ENCODE measurements at places on chromosomes 5 and 9. TPM values are rescaled to one million over a fixed set of nuclear protein-coding genes. Genes with fewer than 3 reads are reported as not detected.

- DNase-seq: no peak
Measured at GRCh38 chr9:100063185-100063584, 35.6 kb downstream of the ERP44 start.

- no peak for DNase-seq
Measured at GRCh38 chr9:89687188-89687587, 82.4 kb downstream of the GADD45G start.

DNA sequence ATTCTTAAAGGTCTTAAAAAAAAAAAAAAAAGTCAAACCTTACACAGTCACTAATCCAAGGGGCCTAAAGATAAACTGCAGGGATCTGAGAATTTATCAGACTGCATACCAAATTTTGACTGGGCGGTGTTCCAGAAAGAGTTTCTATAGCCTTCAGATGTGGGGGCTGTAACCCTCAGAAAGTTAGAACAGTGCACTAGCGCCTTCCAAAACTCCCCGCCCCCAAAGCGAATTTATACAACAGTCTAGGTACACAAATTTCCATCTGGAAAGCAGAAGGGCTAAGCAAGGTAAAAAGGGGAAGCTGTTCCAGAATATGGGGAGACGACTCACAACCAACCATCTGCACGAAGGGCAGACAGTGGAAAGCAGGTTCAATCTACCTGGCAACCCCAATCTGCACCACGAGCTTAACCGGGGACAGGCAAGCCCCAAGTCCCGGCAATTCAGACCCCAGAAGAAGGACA lies 813 bp downstream of the ERMP1 start:
- DNase-seq: no peak

- no peak for DNase-seq
Measured at GRCh38 chr5:169494383-169494935, 89.1 kb upstream of the SPDL1 start.

DNA sequence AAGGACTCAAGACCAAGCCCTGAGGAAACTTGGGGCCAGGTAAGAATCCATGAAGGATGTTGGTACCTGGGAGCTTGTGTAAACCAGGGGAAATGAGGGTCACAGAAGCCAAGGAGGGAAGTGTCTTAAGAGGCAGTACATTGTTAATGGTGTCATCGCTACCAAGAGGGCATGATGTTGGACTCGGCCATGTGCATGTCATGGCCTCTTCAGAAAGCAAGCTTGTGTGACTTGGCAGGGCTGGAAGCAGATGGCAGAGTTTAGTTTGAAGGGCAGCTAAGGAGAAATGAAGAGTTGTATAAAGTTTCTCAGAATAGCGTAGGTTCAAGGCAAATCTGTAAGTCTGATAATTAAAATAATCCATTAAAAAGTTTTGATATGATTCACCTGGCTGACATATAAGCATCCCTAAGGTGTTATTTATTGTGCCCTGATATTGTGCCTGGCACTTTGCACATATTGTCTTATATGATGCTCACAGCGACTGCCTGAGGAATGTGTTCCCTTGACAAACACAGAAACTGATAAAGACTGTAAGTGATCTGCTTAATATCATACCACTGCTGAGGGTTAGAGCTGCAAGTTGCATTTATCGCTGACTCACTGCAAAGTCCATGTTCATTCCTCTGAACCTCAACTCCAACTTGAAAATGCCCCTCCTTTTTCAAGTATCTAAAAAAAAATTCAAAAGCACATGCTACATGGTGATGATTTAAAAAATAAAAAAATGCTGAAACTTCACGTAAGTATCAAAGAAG lies 81.3 kb upstream of the PTPN3 start:
- no peak for DNase-seq

DNA sequence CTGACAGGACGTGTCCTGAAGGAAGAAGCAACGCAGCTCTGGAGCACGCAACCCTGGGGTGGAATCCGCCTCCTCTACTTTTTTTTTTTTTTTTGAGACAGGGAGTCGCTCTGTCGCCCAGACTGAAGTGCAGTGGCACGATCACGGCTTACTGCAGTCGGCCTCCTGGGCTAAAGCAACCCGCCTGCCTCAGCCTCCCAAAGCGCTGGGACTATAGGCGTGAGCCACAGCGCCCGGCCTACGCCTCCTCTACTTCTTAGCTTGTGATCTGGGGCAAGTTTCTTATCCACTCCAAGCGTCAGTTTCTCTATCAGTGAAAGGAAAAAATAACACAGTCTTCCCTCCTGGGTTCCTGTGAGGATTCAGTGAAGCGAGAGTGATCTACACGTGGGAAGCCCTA lies 96.1 kb upstream of the RAPGEF1 start:
- DNase-seq: no peak

DNA sequence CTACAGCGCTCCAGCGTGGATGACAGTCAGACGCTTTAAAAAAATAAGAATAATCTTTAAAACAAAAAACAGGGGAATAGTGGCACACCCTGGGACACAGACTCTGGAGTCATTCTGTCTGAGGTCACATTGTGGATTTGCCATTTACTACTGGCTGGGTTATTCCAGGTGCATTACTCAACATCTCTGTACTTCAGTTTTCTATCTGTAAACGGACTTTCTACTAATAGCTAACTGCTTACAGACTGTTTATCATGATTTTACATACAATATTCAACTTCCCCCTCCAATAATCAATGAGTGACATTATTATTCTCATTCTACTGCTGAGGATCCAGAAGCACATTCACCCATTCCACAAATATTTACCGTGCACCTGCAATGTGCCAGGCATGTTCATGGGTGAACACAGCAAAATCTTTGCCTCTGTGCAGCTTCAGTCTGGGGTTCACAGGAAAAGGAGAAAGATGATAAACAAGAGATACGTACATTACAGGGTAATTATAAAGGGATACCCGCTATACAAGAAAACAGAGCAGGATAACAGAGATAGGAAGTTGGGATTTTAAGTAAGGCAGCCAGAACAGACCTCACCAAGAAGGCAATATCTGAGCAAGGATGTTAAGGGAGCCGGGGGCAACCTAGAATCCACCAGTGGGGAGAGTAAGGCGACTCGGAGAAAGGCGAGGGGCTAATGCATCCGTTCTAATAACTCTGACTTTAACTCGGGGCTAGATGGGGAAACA lies 984 bp upstream of the RAD23B start:
- no peak for DNase-seq

DNA sequence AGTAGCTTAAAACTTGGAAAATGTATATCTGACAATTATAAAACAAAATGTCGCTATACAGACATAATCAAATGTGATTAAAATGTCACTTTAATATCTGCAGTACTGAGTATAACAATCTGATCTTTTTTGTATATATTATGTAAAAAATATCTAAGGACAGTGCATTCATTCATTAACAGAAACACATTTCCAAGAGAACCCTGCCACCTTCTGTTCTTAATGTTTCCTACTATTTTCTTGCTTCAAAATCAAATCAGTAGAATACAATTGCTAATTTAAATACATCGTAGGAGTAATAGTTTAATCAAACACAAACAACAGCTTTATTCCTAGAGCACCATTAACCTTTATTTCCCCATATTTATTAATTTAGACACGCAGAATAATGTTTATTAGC lies 142.6 kb upstream of the ST8SIA4 start:
- DNase-seq: no peak

DNA sequence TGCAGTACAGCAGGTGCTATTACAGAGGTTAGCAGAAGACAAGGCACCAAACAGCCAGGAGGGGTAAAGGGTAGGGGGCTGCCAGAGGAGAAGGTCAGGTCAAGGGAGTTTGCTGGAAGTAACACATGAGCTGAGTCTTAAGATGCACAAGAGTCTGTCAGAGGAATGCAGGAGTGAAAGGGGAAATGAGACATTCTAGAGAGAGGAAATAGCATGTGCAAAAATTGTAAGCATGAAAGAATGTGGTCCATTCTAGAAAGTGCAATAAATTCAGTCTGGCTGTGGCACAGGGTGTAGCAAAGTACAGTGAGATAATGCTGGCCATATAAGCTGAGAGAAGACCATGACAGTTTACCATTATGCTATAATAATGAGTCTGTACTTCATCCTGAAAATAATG lies 6.6 kb downstream of the GOLGA1 start:
- DNase-seq: no peak

- no peak for DNase-seq
Measured at GRCh38 chr9:130987738-130988399, 21.1 kb upstream of the LAMC3 start.

- DNase-seq: no peak
Measured at GRCh38 chr9:112905084-112905483, 14.4 kb upstream of the SLC46A2 start.

- no peak for DNase-seq
Measured at GRCh38 chr9:98707166-98708102, 1.3 kb downstream of the GABBR2 start.

DNA sequence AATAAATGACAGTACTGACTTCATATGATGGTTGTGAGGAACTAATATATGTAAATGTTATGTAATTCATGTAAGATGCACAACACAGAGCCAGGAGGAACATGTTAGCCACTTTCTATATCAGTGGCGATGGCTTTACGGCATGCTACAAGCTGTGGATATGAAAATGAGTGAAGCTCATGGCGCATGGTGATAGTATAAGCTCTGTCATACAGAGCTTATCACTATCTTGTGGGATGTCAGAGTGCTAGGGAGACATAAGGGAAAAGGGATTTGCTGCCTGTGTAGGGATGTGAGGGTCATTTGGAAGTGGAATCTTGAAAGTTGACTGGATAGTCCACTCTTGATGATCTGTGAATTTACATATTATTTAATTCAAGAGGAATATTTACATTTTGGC lies 13.6 kb downstream of the CPEB4 start:
- DNase-seq: no peak

GRCh38 chr5:34045023-34045422 lies 2.0 kb upstream of the C1QTNF3 start:
- DNase-seq: no peak

DNA sequence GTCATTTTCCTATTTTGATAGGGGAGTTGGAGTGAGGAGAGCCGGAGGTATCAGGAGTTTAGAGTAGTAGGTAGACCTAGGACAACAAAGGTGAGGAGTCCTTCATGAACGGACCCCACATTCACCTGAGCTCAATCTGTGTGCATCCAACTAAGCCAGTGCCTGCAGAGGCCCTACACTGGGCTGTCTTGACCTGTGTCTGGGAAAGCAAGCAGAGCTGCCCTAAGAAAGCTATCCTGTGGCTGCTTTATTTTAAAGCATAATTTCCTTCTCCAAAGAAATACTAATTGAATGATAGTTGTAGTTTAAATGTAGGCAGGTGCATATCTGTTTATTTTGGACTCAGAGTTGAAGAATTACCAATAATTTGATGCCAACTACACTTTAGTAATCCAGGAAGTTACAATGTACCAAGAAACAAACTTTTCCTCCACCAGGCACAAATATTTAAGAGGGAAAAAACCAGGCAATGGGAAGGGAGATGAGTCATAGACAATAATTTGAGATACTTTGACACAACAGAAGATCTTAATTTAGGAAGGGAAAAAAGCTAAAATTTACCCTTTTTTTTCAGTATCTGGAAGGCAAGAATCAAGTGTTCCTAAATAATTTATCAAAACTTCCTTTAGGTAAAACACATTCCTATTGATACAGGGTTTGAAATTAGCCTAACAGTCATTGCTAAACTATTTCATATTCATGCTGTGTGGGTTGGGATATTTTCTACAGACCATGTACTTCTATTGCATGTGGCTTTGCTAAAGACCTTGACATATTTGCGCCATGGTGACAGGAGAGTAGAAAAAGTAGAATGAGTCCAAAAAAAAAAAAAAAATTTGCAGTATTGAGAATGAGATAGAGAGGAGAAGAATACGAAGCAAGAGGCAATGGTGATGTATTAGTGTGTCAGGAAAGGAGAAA lies 376.6 kb upstream of the TUSC1 start:
- DNase-seq: no peak

- no peak for DNase-seq
Measured at GRCh38 chr5:157608972-157609565, 33.5 kb upstream of the ADAM19 start.

- no peak for DNase-seq
Measured at GRCh38 chr5:131139321-131139720, 25.7 kb downstream of the HINT1 start.

GRCh38 chr9:136728080-136728547 lies 14.6 kb downstream of the LCN10 start:
- no peak for DNase-seq

DNA sequence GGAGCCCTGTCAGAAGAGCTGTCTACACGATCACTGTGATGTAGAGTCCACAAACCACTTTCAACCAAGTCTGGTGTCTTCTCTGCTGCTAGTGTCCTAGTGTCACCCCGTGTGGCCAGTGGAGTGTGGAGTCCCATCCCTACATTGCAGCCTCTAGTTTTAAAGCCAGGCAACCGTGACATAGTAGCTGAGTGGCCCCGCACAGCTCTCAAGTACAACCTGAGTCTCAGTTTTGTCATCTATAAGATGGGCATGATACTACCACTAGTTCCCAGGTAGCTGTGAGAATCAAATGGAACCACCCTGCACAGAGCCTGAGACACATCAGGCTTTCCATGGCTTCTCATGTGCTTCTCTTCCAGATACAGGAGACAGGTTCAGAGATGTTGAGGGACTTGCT lies 43.2 kb upstream of the AKNA start:
- no peak for DNase-seq

DNA sequence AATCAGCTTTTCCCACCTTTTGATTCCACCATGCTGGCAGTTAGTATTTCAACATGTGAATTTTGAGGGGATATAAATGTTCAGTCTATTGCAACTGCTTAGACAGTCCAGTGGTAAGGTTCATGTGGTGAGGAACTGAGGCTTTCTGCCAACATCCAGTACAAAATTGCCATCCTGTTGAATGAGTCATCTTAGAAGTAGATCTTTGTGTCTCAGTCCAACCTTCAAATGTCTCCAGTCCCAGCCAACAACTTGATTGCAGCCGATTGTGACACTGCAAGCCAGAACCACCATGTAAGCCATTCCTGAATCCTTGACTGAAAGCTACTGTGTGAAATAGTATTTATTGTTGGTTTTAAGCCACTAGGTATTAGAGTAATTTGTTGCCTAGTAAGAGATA lies 331.5 kb upstream of the GRIN3A start:
- no peak for DNase-seq

- no peak for DNase-seq
Measured at GRCh38 chr5:149488645-149489306, 62.5 kb downstream of the CSNK1A1 start.

GRCh38 chr5:133657036-133657435 lies 44.7 kb upstream of the FSTL4 start:
- DNase-seq: no peak

- DNase-seq: no peak
Measured at GRCh38 chr9:135544981-135545635, 818 bp upstream of the OBP2A start.

DNA sequence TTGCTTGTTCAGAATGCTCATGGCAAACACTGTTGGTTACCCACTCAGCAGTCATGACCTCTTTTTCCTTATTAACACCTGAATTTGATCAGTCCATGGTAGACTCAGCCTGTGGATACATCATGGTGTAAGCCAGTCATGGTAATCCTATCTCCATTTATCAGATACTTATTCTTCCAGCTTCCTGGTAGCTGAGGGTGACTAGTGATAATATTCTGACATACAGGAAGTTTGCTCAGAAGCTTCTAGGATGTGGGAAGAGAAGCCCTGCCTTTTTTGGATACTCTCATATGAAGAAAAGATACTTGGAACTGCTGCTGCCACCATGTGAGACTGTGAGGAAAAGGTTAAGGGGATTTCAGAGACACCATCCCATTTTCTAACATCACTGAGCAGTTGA lies 7.3 kb downstream of the GDA start:
- no peak for DNase-seq

GRCh38 chr9:89606049-89606623 lies 1.3 kb downstream of the GADD45G start:
- no peak for DNase-seq

PPP3R2 gene
- total RNA-seq: not detected

PCAT7 gene
- 10.2 TPM for total RNA-seq

SPATA31C1 gene
- total RNA-seq: not detected

BHMT2 gene
- total RNA-seq: not detected

SPATA31D1 gene
- not detected for total RNA-seq

MEIKIN gene
- not detected for total RNA-seq

HRCT1 gene
- total RNA-seq: 7.8 TPM

Measured in chondrocyte (in vitro differentiated cells).